Central memory CD4-positive, alpha-beta T cell (primary cell): ENCODE measurements at places on chromosomes 13 and 19.

- DNase-seq: no peak
These were observed 231.9 kb upstream of the ARGLU1 start for GRCh38 chr13:106799781-106800335.

- DNase-seq: no peak
These were observed 1244.6 kb upstream of the SLC10A2 start for GRCh38 chr13:104310861-104311260.

DNA sequence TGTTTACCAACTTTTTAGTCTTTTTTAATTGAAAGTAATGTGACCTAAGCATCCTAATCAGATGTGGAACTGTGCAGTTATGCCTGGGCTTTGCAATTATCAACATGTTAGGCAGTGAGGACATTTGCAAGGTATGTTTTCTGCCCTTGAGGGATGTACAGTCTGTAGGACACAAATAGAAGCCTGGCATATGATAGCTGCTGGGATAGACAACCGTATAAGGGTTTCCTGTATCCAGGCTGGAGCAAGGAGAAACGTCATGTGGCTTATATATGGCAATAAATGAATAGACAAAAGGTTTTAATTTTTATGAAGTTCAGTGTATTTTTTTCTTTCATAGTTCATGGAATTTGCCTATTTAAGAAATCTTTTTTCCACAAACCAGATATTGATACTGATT lies 2.0 kb upstream of the VPS36 start:
- no peak for DNase-seq

- no peak for DNase-seq
These were observed 148.3 kb downstream of the POSTN start for GRCh38 chr13:37450276-37450675.

GRCh38 chr19:47778954-47779351 lies 450 bp downstream of the SELENOW start:
- no peak for DNase-seq
